NCI-H2081 treated with DMSO at 0.1 percent for 48 hours (cell line): ENCODE measurements at places on chromosomes 16 and 17.

GRCh38 chr17:38449364-38449763, 21.1 kb downstream of the ARHGAP23 start:
- DNase-seq = no peak

- DNase-seq = no peak
These were observed 8.7 kb downstream of the CORO7 start for GRCh38 chr16:4407543-4408322.

DNA sequence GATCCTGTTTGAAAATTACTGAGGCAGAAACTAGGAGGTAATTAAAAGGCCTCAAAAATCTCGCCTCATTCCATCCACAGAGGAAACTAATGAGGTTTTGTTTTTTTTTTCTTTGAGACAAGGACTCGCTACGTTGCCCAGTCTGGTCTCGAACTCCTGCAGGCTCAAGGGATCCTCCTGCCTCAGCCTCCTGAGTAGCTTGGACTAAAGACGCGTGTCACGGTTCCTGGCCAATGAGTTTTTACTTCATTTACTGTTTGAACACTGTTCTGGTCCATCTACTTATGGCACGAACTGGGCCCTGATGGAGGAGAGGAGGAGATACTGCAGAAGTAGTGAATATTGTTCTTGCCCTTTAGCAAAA, 600 bp upstream of the BLTP2 start:
- no peak for DNase-seq

DNA sequence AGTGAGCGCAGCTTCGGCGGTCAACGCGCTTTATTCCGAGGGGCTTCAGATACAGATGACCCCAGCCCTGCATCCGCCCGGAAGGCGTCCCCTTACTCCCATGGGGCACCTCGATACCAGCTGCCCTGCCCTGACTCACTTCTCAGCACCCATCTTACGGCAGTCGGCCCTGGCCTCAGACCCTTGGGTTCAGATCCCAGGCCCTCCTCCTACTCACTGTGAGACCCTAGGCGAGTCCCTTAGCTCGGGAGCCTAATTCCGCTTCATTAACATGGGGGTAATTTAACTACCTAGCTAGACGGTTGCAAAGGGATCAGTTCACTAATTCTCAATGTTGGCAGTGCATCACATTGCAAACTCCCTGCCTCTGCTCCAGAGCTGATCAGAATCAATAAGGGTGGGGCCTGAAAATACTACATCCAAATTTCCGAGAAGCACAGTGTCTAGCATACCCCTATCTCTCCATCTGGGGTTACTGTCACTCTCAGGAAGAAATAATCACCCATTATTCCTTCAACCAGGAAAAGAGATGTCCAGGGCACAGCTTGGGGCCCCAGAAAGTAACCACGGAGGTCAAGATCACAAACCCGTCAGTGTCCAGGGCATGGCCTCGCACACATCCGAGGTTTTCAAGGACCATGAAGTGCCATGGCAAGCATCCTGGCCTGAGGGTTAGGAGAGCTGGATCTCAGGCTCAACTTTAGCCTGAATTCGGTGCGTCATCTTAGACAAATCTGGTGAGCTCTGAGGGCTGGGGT, 415 bp upstream of the FLOT2 start:
- no peak for DNase-seq

DNA sequence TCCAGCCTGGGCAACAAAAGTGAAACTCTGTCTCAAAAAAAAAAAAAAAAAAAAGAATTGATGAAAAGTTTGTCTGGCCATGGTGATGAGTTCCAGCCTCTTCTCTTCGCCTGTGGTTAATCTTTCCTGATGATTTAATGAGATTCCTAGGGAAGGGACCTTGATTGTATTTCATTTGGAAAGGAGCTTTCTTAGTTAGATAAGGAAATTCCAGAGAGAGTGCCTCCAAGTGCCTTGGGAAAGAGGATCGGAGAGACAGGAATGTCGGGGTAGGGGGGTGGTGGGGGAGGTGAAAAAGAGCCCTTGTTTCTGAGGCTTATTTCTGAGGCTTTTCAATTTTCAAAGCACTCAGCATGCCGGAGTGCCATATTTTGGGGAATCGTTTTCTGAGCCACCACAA, 93.2 kb upstream of the SIAH1 start:
- DNase-seq = no peak

DNA sequence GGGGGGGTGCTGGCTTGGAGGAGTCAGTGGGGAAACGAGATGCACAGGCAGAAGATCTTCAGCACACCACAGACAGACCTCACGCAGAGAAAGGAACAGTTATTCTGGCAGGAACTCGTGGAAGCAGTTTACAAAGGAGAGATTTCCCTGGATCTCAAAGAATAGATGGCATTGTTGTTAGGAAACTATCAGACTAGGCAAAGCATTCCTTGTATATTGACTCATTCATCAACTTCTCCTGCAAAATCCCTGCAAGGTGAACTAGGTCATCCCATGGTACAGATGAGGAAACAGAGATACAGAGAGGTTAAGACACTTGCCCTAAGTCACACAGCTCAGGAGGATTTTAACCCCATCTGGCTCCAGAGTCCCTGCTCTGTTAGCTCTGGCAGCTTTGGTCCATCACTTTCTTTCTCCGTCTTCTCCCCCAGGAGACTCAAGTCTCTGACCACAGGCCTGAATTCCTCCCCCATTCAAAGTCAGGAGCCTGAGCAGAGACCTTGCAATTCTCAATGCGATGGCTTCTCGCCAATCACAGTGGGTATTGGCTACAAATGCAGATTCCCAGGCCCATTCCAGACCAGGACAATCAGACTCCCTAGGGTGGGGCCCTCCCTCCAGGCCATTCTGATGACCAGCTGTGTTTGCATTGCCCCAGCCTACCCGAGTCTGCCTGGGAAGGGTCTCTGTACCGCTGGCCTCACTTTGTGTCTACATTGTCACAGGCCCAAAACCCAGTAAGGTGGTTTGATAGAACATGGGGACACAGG, 56.4 kb downstream of the LITAF start:
- DNase-seq = no peak

DNA sequence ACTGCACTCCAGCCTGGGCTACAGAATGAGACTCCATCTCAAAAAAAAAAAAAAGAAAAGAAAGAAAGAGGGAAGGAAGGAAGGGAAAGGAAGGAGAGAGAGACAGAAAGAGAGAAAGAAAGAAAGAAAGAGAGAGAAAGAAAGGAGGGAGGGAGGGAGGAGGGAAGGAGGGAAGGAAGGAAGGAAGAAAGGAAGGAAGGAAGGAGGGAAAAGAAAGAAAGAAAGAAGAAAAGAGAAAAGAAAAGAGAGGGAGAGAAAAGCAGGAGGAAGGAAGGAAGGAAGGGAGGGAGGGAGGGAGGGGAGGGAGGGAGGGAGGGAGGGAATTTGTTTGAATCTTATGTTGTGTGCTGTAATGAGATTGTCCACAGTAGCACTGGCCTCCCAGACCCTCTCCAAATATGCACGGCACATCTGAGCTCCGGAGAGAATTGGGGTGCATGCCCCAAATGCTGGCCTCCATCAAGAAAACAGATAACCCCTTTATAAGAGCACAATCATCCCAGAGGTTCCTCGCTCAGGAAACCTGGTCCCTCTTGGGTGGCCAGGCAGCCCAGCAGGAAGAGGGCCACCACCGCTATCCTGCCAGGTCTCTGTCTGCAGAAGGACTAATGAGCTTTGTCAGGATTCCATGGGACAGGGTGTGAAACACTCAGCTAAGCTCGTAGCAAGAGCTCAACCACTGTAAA, 8.8 kb upstream of the EIF1 start:
- DNase-seq = no peak

DNA sequence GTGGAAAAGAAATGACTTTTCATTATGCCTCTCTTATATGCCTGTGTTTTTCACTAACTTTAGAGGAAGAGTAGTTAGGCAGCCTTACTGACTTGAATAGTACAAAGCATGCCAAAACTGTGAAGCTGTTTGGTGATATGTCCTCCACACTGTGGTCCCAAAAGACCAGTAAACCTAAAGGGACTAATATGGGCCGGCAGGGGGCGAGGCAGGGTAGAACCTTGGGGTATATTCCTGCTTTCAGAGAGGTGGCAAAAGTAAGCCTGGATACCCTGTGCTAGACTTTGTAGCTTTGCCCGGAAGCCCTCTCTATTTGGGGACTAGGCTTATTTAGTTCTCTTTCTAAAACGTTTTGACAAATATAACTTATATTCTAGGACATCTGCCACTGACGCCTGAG, 36.5 kb upstream of the VWA3A start:
- no peak for DNase-seq

- peak; percentile 4 for DNase-seq
These were observed 38.8 kb downstream of the PKD1L3 start for GRCh38 chr16:71961066-71962039.

DNA sequence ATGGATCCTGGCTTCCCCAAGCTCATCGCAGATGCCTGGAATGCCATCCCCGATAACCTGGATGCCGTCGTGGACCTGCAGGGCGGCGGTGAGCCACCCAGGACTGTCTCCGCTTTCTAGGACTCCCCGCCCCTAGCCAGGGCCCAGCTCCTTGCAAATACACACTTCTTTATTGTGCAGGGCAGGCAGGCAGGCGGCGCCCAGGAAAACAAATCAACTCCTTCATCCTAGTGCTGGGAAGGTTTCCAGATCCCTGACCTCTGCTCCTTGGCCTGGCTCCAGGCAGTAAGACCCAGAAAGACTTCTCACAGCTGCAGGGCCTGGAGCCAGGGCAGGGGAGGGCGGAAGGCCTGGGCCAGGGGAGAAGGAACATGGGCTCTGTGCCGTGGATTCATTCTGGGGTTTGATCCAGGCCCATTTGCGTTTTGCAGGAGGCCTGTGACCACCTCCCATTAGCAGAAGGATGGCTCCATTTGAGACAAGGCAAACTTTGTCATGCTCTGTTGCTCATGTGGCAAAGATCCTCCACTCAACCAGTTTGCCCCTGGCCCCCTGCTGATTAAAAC, 6.0 kb upstream of the LPCAT2 start:
- no peak for DNase-seq

GRCh38 chr16:87924041-87924810, 12.1 kb downstream of the CA5A start:
- peak; percentile 81 for DNase-seq

DNA sequence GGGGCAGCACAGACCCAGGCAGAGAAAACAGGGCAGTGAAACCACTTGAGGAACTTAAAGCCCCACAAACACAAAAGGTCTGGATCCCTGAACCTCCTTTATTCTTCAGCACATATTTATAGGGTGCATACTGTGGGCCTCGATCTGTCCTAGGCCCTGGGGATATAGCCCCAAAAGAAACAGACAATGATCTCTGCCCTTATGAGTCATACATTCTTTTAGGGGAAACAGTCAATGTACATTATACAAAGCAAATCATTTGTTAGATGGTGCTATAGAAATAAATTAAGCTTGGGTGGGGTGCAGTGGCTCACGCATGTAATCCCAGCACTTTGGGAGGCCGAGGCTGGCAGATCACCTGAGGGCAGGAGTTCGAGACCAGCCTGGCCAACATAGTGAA, 10.0 kb upstream of the HES7 start:
- DNase-seq = no peak

- DNase-seq = no peak
These were observed 5.6 kb upstream of the PCTP start for GRCh38 chr17:55745258-55745657.

DNA sequence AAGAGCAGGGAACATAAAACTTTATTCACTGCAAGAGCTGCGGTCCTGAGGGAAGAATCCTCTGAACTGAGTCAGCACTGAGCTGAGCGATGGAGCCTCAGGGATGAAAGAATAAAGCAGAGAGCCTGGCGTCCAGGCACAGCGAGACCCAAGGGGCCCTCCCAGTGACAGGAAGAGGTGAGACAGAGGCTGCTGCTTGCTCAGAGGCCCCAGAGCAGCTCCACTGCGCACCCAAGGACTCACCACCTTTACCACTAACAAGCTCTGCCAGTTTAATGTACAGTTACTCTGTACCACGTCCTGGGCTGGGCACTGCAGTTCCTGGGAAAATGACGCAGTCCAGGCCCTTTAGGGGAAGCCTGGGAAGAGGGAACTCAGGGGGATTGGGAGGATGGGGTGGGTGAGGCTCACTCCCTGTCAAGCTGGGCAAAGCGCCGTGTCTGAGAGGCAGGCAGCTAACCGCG, 5.6 kb downstream of the GFAP start:
- DNase-seq = no peak

DNA sequence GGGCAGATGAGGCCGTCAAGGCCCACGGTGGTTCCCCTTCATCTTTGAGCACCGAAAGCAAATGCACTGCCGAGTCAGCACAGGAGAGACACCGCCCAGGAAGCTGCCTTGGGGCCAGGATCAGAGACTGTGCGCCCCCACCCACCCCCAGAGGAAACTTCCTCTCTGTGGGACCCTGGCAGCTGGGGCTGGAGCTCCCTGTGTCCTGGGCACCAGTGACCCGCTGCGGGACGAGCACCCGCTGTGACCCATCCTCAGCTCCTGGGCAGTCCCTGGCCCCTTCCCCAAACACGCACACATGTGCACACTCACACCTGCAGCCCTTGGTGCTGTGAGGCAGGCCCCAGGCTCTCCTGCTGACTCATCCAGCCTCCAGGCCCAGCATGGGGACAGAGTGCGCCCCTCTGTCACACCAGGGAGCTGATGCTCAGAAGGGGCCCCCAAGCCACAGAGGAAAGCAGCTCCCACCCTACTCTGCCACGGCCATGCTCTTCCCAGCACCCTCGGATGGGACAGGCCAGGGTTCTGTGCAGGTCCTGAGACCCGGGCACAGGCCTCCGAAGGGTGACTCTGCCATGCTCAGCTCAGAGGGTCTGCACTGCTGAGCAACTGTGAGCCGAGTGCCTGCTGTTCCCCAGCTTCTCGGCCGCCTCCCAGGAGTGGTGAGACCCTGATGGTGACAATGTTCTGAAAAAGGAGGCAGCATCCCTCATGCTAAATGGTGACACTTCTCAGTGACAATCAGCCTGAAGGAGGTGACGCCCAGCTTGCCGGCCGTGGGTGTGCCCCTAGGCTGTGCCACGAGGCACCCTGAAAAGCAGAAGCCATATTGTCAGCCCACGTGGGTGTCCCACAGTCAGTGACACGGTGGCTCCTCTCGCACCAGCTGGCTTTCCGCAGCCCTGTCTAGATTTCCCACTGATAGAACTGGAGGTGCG, 3.6 kb downstream of the PIEZO1 start:
- no peak for DNase-seq

- no peak for DNase-seq
These were observed 604 bp downstream of the HS3ST3B1 start for GRCh38 chr17:14301279-14302090.

DNA sequence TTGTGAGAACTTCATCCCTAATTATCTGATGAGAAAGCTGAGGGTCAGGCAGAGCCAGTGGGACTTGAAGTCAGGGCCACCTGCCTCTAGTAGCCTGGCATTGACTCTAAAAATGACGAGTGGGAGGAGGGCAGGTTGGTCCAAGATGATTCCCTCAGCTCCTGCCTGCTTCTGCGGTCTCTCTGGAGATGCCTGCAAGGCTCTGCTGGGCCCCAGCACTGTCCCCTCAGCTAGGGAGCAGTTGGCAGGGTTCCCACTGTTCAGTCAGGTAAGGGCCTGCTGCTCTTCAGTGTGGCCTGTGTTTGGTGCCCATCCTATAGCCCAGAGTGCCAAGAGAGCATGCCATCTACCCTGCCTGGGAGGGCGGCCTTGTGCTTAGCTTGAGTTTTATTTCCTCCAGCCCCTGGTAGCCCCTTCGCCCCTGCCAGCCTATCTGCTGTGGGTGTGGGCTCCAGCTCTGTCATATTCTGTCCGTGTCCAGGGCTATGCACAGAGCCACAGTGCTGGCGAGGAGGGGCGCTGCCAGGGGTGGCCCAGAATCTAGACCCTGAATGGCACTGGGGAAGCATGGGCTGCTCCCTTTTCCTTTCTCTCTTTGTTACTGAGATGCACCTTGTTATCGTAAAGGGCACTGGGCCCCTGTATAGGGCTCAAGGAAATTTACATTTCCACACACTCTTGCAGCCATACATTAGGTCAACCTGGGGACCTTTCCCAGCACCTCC, 68.5 kb downstream of the CYLD start:
- no peak for DNase-seq
